ENCODE measurements at places on chromosomes 4 and X.

DNA sequence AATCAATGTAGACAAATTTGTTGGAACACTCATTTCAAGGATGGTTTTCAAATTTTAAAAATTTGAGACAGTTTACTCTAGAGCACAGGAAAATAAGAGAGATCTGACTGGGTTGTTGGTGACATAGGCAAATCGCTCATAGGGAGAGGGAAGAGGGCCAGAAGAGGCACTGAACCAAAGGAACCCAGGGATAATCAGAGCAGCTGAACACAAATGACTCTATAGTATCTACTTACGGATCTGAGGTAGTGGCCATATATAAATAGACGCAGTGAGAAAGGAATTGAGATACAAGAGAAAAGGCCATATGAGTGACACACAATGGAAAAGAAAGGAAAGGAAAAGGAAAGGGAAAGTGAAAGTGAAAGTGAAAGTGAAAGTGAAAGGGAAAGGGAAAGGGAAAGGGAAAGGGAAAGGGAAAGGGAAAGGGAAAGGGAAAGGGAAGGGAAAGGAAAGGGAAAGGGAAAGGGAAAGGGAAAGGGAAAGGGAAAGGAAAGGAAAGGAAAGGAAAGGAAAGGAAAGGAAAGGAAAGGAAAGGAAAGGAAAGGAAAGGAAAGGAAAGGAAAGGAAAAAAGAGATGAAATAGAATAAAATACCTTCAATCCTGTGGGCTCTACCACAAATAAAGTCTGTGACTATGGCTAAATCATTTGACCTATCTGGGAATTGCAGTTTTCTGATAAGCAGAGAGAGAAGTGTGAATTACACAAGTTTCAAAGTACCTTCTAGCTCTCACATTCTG, 759.2 kb downstream of the DMD start:
- no peak for DNase-seq

DNA sequence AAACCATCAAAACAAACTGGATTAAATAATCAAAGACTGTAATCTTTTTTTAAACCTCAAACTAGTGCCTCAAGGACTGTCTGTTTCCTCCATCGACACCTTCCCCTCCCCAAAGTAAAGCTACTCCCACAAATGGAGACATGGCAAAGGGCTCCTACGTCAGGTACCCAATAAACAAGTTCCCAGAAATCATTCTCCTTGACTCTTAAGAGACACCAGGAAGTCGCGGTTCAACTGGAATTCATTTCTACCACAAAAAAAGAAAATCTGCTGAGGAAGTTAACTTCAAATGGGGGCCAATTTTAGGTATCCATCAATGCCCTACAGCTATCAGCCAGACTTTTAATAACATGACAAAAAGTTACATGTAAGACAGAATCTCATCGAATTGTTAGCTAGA, 2.5 kb downstream of the RPS4X start:
- peak; percentile 65 for DNase-seq

GRCh38 chr4:173958445-173958844, 325.0 kb downstream of the FBXO8 start:
- DNase-seq = no peak

GRCh38 chr4:30776921-30777415, 56.8 kb downstream of the PCDH7 start:
- no peak for DNase-seq

GRCh38 chr4:154542271-154542879, 7.8 kb downstream of the PLRG1 start:
- no peak for DNase-seq

- DNase-seq = peak; percentile 58
These were observed 18.4 kb upstream of the LDB2 start for GRCh38 chr4:16916719-16917337.

GRCh38 chrX:119252716-119253115, 16.6 kb downstream of the PGRMC1 start:
- no peak for DNase-seq

- DNase-seq = no peak
These were observed 1.3 kb downstream of the RTL8A start for GRCh38 chrX:135050603-135051002.

- peak; percentile 21 for DNase-seq
These were observed 49.2 kb downstream of the CDS1 start for GRCh38 chr4:84632092-84632491.

GRCh38 chr4:112947616-112948015, 101.8 kb upstream of the ANK2 start:
- no peak for DNase-seq

DNA sequence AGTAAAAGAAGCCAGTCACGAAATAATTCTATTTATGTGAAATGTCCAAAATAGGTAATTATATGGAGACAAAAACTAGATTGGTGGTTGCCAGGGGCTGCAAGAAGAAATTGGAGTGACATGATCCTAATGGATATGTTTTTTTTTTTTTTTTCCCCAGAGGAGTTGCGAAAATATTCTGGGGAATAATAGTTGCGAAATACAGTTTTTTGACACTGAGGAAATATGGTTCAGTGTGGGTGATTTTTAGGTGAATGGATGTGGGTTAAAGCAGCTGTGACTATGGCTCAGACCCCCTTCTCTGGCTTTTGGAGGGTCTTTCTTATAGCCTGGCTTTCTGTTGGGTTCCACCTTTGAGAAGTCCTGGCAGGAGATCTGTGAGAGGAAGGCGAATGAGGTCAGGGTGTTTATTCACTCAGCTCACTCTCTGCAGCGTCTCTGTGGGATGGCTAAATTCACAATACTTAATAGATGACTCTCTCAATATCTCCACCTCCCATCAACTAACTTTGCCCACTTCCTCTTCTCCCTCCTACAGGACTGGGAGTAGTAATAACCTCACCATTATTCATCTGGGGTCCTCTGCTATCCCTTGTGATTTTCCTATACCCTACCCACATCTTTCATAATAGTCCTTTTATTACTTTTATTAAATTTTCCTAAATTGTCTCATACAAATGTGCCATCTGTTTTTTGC, 15.3 kb upstream of the RAB9B start:
- DNase-seq = no peak
